ENCODE measurements at places on chromosomes 11 and 22.
A peak's percentile ranks its signal among the peaks of the same experiment; 100 is the strongest.

DNA sequence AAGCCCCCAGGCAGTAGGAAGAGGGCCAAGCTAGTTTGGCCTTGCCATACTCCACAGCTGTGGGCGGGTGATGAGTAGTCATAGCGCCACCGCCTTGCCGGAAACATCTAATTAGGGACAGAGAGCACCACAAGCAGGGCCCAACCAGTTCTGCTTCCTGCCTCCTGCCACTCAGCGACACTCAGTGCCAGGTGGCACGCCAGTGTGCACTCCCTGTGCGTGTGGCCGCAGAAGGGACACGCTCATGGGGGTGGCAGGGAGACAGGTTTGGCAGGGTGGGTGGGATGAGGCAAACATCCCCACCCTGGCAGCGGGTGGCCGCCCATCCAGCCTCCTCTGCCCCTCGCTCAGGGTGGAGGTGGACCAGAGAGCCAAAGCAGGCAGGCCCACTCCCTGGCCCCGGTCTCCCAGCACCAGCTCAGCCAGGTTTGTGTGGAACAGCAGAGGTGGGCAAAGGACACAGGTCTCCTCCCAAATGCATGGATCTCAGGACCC lies 4.9 kb downstream of the OVOL1 start:
- DNase-seq: peak; percentile 29

GRCh38 chr22:34800260-34800980 lies 265.5 kb upstream of the ISX start:
- DNase-seq: no peak

GRCh38 chr11:108466405-108466804 lies 924 bp downstream of the C11orf65 start:
- DNase-seq: no peak

DNA sequence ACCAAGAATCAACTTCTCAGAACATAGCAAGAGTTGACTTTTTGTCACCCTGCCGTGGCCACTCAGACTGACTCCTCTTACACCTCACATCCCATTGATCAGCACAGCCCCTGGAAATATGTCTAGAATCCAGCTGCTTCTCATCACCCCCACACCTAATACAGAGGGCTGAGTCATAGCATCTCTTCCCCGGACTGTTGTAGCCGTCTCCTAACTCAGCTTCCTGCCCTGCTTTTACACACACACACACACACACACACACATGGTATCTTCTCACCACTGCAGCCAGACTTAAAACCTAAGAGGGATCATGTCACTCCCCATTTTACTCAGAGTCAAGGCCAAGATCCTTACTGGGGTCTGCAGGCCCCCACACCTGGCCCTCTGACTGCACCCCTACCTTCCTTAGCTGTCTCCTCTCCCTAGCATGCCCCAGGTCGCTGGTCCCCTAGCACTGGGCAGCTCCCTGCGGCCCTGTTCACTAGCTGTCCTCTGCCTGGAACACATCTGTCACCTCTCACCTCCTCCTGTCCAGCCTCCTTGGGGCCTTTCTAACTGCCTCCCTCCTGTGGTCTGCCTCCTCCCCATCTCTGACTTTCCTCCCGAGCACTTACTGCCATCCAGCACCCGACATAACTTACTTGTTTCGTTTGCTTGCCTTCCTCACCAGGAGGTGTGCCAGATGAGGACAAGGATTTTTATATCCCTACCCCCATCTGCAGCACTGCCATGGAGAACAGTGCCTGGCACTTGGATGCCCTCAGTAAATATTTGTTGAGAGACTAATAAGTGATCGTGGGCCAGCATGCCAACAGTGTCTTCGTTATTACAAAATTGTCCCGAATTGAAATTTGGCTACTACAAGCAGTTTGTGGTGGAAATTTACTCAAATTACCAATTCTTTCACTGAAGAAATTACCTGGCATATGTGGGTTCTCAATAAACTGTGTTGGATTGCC lies 61.9 kb downstream of the BMAL1 start:
- no peak for DNase-seq

DNA sequence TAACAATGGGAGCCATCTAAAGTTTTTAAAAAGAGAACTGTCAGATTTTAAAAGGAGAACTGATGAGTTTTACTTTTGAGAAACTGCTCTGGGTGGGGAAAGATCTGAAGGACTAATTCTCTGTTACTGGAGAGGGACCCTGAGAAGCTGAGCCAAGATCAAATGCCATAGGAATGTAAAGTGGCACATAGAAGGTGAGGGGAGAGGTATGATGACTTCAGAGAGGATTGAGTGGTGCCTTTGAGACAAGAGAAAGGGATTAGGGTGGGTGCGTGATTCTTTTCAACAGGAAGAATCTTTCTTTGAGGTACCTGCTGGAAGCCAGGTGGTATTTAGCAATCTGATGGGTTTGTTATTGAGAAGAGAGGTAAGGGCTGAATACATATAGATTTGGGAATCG lies 9.0 kb downstream of the CRKL start:
- no peak for DNase-seq

GRCh38 chr22:46714550-46714949 lies 23.5 kb downstream of the CERK start:
- DNase-seq: no peak

- no peak for DNase-seq
These were observed 122.5 kb downstream of the WNT11 start for GRCh38 chr11:76083563-76084451.

GRCh38 chr11:66321606-66322005 lies 4.8 kb upstream of the CD248 start:
- no peak for DNase-seq

DNA sequence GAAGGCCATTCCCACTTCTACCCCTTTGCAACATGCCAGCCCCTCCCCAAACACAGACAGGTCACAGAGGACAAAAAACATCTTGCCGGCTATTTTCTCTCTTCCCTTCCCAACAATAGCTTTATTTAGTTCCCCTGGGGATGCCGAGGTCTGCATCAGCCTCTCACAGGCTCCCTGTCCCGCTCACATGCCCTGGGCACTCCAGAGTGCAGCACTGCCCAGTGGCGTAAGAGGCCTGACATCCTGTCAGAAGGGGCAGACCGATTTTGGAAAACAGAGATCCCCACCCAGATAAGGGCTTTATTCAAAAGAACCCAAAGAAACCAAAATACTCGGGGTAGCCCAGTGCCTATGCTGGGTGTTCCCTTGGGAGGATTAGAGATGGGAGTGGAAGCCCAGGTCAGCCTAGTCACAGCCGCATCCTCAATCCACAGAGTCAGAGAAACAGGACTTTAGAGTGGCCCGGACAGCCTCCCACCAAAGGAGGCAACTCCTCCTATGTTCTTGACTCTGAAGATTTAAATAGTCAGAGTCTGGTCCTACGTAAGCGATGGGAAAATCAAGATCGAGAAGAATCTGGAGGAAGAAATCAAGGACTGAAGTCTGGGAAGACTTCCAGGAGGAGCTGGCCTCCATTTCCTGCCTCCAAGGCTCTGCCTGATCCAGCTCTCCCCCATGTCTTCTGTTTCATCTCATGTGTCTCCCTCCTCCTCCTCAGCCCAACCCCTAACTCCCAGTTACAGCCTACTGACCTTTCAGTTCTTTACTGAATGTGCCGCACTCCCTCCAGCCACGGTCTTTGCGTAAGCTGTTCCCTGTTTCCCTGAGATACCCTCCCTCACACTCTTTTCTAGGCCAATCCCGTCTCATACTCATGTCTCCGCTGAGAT lies 129.3 kb downstream of the FBXO7 start:
- DNase-seq: no peak

- DNase-seq: no peak
These were observed 44.6 kb upstream of the WNT7B start for GRCh38 chr22:46021577-46021976.

- DNase-seq: no peak
These were observed 24.7 kb downstream of the PPME1 start for GRCh38 chr11:74195828-74196227.

- no peak for DNase-seq
These were observed 3.6 kb upstream of the OR51L1 start for GRCh38 chr11:4991060-4991459.

- DNase-seq: no peak
These were observed 32.6 kb upstream of the SLC6A5 start for GRCh38 chr11:20566591-20567434.

DNA sequence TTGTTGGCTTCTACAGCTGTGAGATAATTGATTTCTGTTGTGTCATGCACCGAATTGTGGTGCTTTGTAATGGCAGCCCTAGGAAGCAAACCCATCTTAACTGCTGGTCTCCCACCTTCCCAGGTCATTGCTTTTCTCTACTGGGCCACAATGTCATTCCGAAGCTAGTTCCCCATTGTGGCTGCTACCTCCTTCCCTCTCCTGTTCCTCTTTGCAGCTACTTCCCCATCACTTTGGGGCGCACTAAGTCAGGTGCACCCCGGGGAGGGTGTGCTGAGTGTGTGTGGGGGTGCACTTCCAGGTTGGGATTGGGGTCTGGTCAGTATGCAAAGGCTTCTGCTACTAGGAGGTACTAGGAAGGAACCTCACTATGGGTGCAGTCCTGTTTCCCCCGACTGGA lies 109.3 kb downstream of the ST3GAL4 start:
- DNase-seq: no peak

GRCh38 chr11:69536406-69536805 lies 54.9 kb downstream of the LINC01488 start:
- no peak for DNase-seq
